Esophagus mucosa (tissue), 1 donor: ENCODE measurements at places on chromosomes 5 and 9.

DNA sequence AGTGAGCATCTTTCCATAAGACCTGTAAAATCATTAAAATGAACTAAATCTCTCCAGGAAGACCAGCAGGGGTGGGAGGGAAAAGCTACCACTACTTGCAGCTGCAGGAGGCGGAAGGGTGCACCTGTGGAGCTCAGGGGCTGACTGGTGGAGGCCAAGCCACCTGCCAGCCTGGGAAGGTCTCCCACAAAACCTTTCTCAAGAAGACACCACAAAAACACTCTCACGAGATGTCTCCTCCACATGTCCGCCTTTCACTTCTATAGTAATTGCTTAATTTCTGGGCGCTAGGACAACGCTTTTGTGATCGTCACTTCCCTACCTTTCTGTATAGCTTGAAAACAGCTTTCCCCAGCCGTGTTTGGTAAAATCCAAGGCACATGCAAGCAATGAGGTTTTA lies 114.4 kb downstream of the ROR2 start:
- ATAC-seq: no peak

DNA sequence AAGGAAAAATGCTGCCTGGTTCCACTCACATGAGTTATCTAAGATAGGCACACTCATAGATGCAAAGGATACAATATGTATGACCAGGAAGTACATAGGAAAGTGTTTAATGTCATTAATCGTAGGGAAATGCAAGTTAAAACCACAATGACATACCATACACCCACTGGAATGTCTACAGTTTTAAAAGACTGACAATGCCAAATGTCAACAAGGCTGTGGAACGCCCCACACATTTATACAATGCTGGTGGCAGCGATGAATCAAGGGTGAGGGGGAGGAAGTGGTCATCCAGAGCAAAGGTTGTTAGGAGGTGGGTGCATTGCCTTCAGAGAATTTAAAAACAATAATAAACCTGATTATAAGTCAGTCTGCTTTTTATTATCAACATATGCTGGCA lies 437.8 kb downstream of the ARHGEF28 start:
- no peak for ATAC-seq

- no peak for ATAC-seq
These were observed 269.4 kb downstream of the CWC27 start for GRCh38 chr5:65037831-65038815.

DNA sequence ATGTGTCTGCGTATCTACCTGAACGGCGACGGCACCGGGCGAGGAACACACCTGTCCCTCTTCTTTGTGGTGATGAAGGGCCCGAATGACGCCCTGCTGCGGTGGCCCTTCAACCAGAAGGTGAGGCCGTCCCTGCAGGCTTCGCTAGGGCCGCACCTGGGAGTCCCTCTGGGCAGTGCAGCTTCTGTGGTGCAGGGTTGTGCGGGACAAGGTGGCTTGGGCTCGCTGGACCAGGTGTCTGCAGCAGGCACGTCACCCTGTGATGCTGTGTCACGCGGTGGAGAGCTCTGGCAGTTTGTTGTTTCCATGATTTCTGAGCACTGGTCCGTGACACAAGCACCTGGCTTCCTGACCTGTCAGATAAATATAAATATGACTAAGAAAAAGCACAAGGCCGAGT lies 20.7 kb downstream of the FBXW5 start:
- ATAC-seq: no peak

GRCh38 chr5:107486489-107486888 lies 184.2 kb downstream of the EFNA5 start:
- ATAC-seq: peak; percentile 97

- no peak for ATAC-seq
These were observed 217.2 kb upstream of the TBCA start for GRCh38 chr5:77993141-77993854.

GRCh38 chr9:136232969-136233368 lies 12.6 kb downstream of the QSOX2 start:
- ATAC-seq: no peak

DNA sequence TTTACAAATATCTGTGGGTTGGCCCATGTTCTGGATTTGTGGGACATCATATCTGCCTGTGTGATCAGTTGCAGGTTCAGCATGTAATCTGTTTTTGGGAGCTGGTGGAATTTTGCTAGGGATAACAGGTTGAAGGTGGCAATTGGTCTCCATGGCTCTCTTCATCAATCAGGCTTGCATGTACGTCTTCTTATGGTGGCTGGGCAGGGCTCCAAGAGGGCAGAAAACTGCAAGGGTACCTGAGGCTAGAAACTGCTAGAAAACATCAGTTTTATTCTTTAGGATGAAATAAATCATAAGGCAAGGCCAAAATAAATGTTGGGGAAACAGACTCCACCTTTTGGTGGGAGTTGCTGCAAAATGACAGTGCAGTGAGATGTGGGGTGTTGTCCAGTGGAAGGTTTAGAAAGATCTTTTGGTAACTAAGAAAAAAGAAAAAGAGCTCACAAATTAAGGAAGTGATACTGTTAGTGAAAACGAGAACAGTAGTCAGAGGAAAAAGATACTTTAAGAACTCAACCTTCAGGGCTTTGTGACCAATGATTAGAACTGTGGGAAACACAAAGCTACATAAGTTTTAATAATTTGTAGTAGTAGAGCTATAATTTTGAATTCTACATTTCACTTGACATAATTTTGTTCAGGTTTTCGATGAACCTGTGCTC lies 300.7 kb upstream of the IZUMO3 start:
- ATAC-seq: no peak

GRCh38 chr9:89497978-89498851 lies at the start of gene SEMA4D:
Gene SEMA4D, minus strand, starts transcription at chr9:89498113. Its CDS starts 92,657 bp downstream, at chr9:89405456.
- peak; percentile 65 for ATAC-seq

- ATAC-seq: no peak
These were observed 24.9 kb upstream of the ELAVL2 start for GRCh38 chr9:23850690-23851629.
